ENCODE measurements at places on chromosomes 2 and 18. TPM values are rescaled to one million over a fixed set of nuclear protein-coding genes. Genes with fewer than 3 reads are reported as not detected.

The MOGAT1 gene
- not detected for total RNA-seq

The DQX1 gene
- total RNA-seq = 0.34 TPM

The UGT1A5 gene
- not detected for total RNA-seq

The HSBP1L1 gene
- 41.7 TPM for total RNA-seq

The HDHD2 gene
- 41.7 TPM for total RNA-seq

The SLC9A2 gene
- not detected for total RNA-seq
